ENCODE measurements at places on chromosomes 2 and 18. TPM values are rescaled to one million over a fixed set of nuclear protein-coding genes. Genes with fewer than 3 reads are reported as not detected.

KCNG2 gene
- not detected for total RNA-seq

DNA sequence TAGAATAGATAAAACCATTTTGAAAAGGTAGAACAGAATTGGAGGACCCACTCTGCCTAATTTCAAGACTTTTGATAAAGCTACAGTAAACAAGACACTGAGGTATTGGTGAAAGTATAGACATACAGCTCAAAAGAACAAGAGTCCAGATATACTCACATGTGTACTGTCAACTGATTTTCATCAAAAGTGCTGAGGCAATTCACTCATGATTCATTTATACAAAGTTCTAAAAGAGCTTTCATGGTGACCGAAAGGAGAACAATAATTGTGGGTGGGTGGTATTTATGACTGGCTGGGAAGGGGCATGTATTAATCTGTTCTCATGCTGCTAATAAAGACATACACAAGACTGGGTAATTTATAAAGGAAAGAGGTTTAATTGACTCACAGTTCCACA, 7.3 kb downstream of the MAP4K3 start:
- no peak for DNase-seq

- DNase-seq: no peak
These were observed 124.8 kb upstream of the GPC1 start for GRCh38 chr2:240310645-240311044.

- no peak for DNase-seq
These were observed 1224.4 kb upstream of the LRRTM1 start for GRCh38 chr2:81528852-81529480.

UGT1A1 gene
- not detected for total RNA-seq

DNA sequence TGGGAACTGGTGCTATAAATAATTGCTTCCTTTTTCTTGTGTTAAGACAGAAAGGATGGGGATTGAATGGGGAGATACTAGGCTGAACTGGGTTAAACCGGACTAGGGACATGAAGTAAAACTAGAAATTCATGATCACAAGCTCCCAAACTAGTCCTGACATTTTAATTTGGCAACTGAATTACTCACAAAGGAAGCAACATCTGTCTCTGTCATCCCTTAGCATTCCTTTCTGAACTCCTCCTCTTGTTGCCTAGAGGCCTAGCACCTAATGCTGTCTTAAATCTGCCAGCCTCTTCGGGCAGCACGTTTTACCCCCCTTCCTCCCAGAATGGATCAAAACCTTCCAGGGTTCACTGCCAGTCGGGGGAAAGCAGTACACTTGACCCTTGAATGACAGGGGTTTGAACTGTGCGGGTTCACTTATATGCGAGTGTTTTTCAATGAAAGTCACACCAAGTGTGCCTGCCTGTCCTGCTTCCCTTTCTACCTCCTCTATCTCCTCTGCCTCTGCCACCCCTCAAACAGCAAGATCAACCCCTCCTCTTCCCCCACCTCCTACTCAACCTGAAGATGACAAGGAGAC, 8.2 kb downstream of the KCTD1 start:
- DNase-seq: no peak

Data from activated CD4-positive, alpha-beta T cell treated with anti-CD3 and anti-CD28 coated beads for 36 hours (primary cell).